ENCODE measurements at places on chromosomes 16 and 17.

DNA sequence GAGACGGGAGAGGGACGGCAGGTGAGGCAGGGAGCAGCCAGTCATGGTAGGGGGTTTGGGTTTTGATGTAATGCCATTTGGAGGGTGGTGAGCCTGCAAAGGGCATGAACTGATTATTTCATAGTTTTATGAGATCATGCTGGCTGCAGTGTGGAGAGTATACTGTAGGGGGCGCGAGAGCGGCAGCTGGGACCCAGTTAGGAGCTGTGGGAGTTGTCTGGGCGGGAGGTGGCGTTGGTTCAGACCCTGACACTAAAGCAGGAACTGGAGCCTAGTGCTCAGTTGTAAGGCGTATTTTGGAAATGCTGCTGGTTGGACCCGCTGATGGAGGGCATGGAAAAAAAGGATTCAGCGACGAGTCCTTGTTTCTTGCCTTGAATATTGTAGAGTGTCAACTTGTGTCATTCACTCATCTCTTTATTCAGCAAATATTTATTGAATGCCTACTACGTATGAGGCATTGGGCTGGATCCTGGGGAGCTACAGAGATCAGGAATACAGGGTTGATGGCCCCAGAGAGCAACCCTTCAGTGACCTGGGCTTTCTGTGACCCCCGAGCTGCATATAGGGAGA, 23.7 kb upstream of the KDM8 start:
- peak; percentile 71 for DNase-seq

DNA sequence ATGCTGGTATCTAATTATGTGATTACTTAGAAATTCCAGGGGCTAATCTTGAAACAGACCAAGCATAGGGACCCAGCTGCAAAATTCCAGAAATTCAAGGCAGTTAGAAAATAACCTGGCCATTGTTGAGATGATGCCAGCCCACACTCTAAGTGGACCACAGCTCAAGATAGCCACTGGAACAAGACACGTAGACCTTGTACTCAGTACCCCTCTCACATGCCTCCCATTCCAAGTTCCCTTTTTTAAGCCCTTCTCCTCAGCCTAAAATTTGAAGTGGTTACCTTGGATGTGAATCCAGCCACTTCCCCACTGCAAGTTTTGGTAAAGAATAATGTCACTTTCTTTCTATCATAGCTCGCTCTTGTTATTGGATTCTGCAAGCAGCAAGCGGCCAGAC, 4.1 kb upstream of the ZNF19 start:
- no peak for DNase-seq

DNA sequence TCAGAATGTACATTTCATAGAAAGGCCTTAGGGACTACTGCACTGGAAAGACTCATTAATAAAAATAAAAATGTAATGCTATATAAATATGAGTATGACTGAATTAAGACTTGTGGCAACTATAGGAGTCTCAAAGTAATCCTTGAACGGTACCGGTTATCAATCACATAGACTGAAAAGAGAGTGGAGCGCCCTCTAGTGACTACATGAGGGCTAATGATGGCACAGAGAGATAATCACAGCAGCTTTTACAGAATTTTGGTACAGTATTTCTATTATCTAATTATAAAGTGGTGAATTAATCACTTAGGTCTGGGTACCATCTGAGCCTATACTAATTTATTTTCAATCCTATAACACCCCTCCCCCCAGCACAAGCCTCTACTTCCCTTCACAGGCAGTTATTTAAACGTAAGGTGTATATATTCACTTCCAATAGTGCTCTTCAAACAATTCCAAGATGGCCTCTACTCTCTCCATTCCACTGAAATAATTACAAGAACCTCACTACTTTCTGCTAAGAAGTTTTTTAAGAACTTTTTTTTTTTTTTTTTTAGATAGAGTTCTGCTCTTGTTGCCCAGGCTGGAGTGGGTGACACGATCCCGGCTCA, 40.7 kb upstream of the ANKFY1 start:
- DNase-seq = peak; percentile 24

- no peak for DNase-seq
Observed at GRCh38 chr17:68248199-68248825, 469 bp downstream of the AMZ2 start.

DNA sequence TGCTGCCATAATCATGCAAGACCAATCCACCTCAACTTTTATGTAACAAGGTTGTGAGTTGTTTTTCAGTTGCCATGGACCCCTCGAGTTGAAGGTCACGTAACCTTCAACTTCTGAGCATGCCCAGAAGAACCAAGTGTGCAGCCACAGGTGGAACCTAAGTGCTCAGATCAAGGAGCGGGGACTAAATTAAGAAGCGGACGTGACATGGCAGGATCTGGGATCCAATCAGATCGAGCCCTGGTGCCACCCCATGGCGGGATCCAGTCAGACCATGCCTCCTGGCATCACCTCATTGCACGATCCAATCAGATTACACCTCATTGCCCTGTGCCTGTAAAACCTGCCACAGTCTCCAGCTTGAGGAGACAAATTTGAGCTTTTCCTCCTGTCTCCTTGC, 204.5 kb upstream of the CDH5 start:
- no peak for DNase-seq

- DNase-seq = no peak
Observed at GRCh38 chr16:15777533-15778203, 79.2 kb downstream of the MYH11 start.

- no peak for DNase-seq
Observed at GRCh38 chr16:19717314-19717713, 713 bp downstream of the KNOP1 start.

DNA sequence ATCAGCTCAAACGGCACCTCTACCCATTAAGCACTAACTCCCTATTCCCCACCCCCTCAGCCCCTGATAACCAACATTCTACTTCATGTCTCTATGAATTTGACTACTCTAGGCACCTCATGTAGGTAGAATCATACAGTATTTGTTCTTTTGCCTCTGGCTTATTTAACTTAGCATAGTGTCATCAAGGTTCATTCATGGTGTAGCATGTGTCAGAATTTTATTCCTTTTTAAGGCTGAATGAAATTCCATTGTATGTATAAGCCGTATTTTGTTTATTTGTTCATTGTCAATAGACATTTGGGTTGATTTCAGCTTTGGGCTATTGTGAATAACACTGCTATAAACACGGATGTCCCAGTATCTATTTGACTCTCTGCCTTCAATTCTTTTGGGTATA, 794.9 kb upstream of the SOX9 start:
- DNase-seq = no peak

- no peak for DNase-seq
Observed at GRCh38 chr17:29034510-29034909, 8.4 kb upstream of the PIPOX start.

GRCh38 chr16:10617662-10618420, 37.4 kb upstream of the EMP2 start:
- DNase-seq = no peak

DNA sequence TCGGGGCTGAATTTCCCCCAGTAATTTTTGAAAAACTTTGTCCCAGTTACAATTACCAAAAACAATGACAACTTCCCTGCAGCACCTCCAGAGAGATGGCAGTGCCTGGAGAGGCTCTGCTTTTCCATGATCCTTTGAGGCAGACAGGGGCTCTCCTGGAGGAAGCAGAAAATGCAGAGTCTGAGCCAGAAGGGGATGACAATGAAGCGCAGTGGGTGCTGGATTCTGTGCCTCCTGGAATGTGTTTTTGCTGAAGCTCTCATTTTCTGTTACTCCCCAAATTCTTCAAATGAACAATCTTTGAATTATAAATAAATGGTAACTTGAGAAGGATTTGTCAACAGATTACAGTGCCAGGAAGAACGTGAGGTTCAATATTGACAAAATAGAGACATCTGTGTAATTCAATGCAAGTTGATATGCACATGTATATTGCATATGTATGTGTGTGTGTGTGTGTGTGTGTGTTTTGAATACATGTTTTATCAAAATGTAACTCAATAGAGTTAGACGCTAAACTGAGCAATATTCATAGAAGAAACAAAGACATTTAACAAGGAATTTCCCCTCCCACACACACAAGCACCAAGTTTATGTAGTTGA, 9.7 kb upstream of the RUSF1 start:
- no peak for DNase-seq

- DNase-seq = no peak
Observed at GRCh38 chr17:49045376-49045775, 48.2 kb downstream of the IGF2BP1 start.

DNA sequence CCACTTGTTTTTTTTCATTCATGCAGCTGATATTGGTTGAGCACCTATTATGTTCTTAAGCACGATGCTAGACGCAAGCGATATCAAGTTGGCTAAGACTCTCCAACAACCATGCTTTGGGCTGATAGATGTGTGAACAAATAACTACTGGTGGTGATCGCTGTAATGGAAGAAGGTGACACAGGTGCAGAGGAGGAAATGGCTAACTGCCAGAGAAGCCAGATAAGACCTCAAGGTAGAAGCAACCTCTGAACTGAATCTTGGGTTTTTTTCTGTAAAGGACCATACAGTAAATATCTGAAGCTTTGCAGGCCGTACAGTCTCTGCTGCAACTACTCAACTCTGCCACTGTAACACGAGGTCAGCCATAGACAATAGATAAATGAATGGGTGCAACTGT, 97.9 kb downstream of the C17orf67 start:
- DNase-seq = no peak

GRCh38 chr17:45902892-45903346, 8.6 kb downstream of the MAPT start:
- no peak for DNase-seq

- DNase-seq = no peak
Observed at GRCh38 chr17:71224824-71225575, 895.8 kb upstream of the SOX9 start.

DNA sequence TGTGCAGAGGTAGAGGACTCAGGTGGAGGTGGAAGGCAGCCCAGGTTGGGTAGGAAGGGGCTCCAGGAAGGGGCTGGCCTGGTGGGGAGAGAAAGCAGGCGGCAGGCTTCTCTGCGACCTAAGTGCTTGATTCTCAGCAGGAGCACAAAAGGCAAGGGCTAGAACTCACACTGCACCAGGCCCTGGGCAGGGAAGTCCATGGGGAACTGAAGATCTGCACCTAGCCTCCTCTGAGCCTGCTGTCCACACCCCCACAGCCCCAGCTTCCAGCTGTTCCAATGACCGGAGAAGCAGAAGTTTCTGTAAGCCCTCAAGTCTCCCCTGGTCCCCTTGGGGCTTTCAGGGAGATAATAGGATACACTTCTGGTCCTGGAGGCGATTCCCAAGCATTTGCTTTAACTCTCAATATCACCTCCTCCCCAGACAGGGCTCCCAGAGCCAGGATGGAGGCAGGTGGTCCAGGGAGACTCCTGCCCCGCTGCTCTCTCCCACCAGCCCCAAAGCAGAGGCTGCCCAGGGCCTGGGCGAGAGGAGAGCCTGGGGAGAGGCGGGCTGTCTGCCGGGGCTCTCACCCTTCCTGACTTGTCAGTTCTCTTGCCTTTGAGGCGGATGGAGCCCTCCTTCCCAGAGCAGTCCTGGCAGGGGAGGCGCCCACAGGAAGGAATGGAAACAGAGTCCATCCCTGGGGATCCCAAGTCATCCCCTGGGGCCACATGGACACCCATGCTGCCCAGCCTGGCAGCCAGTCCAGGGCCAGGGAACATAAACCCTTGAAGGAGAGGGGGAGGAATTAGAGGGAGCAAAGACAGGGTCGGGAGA, 126.0 kb downstream of the RBFOX3 start:
- DNase-seq = no peak

- no peak for DNase-seq
Observed at GRCh38 chr17:29138971-29139691, 41.1 kb downstream of the MYO18A start.

- DNase-seq = no peak
Observed at GRCh38 chr17:43759836-43760235, 1.2 kb upstream of the SOST start.

- DNase-seq = no peak
Observed at GRCh38 chr17:73645050-73645871, 1.0 kb upstream of the SDK2 start.
